IPS DF 6.9 (cell line): ENCODE measurements at places on chromosomes 1 and 21.
A peak's percentile ranks its signal among the peaks of the same experiment; 100 is the strongest.

GRCh38 chr1:202694314-202694713 is 15.9 kb downstream of the SYT2 start:
- no peak for DNase-seq
- H3K4me3 ChIP-seq, result no peak overlapping the region
- no peak overlapping the region for H3K27ac ChIP-seq
- H3K36me3 ChIP-seq, result no peaks in the 10 kb centered on the region

DNA sequence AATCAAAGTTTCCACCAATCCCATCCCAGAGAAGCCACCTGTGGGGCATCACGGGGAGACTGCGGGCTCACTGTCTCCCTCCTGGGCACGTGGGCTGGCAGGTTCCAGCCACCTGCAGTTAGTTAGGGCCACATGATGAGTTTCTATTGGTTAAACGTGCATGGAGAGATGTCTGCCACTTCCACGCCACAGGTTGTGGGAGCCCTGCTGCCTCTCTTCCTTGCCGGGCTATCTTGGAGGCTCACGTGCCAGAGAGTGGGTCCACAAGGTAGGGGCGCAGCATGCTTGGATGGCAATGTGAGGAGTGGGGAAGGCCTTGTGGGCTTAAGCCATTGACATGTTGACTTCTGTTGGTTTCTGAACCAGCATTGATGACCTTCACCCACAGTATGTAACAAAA is 3.5 kb downstream of the KRTAP10-7 start:
- H3K27me3 ChIP-seq, result no peaks in the 10 kb centered on the region
- H3K36me3 ChIP-seq, result no peaks in the 10 kb centered on the region
- H3K4me3 ChIP-seq, result no peak overlapping the region
- H3K4me1 ChIP-seq, result no peaks in the 10 kb centered on the region; the same call in 1 of the 2 replicates
- no peak overlapping the region for H3K27ac ChIP-seq

DNA sequence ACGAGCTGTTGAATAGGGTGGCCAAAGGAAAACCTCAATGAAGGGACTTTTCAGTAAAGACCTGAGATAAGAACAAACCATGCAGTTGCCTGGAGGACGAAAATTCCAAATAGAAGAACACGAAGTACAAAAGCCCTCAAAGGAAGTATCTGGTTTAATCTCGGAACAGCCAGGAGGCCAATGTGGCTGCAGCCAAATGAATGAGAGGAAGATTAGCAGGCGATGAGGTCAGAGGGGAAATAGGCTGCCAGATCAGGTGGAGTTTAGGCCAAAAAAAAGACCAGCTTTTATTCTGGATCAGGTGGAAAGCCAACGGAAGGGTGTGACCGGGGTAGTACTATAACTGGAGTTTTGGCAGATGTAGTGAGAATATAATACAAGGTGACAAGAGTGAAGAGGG is 43.7 kb downstream of the SRSF11 start:
- no peaks in the 10 kb centered on the region for H3K4me1 ChIP-seq
- no peaks in the 10 kb centered on the region for H3K27me3 ChIP-seq
- no peak overlapping the region for H3K4me3 ChIP-seq
- DNase-seq, result no peak

GRCh38 chr1:167800251-167800650 is 78.5 kb downstream of the MPZL1 start:
- peaks cover 4% of the 10 kb centered on the region for H3K4me1 ChIP-seq
- H3K36me3 ChIP-seq, result no peaks in the 10 kb centered on the region
- no peaks in the 10 kb centered on the region for H3K27me3 ChIP-seq
- DNase-seq, result no peak
- H3K4me3 ChIP-seq, result no peak overlapping the region

DNA sequence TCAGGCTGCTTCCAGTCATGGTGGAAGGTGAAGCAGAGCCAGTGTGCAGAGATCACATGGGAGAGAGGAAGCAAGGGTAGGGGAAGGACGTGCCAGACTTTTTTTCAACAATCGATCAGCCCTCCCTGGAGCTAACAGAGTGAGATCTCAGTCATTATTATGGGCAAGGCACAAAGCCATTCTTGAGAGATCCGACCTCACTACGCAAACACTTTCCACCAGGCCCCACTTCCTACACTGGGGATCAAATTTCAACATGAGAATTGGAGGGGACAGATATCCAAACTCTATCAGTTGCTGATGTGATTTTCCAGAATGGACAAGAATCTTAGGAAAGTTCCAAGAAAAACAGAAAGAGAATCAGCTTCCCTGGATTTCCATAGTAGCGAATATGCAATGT is 60.5 kb downstream of the BACE2 start:
- no peak overlapping the region for H3K4me3 ChIP-seq
- H3K4me1 ChIP-seq, result no peaks in the 10 kb centered on the region; the same call in none of the 2 replicates
- no peaks in the 10 kb centered on the region for H3K27me3 ChIP-seq
- no peak overlapping the region for H3K27ac ChIP-seq
- no peak for DNase-seq

- no peak overlapping the region for H3K27ac ChIP-seq
- H3K36me3 ChIP-seq, result no peaks in the 10 kb centered on the region
- H3K27me3 ChIP-seq, result no peaks in the 10 kb centered on the region
- H3K4me1 ChIP-seq, result peaks cover 7% of the 10 kb centered on the region
Measured at GRCh38 chr1:165845992-165846748, 18.8 kb downstream of the UCK2 start.

GRCh38 chr1:94925004-94925403 is 1.9 kb downstream of the CNN3 start:
- no peaks in the 10 kb centered on the region for H3K27me3 ChIP-seq
- no peak for DNase-seq
- no peak overlapping the region for H3K27ac ChIP-seq
- peaks cover 6% of the 10 kb centered on the region; the same call in 1 of the 2 replicates for H3K4me1 ChIP-seq
- peak overlapping the region; percentile 77; the same call in 1 of the 2 replicates for H3K4me3 ChIP-seq

GRCh38 chr1:52403566-52404115 is 582 bp downstream of the ORC1 start:
- H3K4me1 ChIP-seq, result no peaks in the 10 kb centered on the region
- DNase-seq, result peak; percentile 13
- H3K4me3 ChIP-seq, result peak overlapping the region; percentile 91
- peaks cover 9% of the 10 kb centered on the region; the same call in 1 of the 2 replicates for H3K36me3 ChIP-seq
- H3K27me3 ChIP-seq, result no peaks in the 10 kb centered on the region

DNA sequence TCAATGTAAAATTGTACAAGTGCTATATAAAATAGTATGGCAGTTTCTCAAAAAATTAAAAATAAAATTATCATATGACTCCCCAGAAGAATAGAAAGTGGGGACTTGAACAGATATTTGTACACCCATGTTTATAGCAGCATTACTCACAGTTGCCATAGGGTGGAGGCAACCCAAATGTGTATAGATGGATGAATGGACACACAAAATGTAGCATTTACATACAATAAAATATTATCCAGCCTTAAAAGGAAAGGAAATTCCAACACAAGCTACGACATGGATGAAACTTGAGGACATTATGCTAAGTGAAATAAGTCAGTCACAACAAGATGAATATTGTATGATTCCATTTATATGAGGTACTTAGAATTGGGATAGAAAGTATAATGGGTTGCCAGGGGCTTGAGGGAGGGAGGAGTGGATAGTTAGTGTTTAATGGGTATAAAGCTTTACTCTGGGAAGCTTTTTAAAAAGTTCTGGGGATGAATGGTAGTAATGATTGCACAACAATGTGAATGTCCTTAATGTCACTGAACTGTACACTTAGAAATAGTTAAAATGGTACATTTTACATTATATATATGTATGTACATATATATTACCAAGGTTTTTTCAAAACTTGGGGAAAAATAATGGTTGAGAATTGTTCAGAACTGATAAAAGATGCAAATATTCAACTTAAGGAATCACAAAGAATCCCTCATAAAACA is 53.0 kb upstream of the ADORA3 start:
- H3K27me3 ChIP-seq, result no peaks in the 10 kb centered on the region
- H3K4me3 ChIP-seq, result no peak overlapping the region
- DNase-seq, result no peak
- H3K27ac ChIP-seq, result no peak overlapping the region

DNA sequence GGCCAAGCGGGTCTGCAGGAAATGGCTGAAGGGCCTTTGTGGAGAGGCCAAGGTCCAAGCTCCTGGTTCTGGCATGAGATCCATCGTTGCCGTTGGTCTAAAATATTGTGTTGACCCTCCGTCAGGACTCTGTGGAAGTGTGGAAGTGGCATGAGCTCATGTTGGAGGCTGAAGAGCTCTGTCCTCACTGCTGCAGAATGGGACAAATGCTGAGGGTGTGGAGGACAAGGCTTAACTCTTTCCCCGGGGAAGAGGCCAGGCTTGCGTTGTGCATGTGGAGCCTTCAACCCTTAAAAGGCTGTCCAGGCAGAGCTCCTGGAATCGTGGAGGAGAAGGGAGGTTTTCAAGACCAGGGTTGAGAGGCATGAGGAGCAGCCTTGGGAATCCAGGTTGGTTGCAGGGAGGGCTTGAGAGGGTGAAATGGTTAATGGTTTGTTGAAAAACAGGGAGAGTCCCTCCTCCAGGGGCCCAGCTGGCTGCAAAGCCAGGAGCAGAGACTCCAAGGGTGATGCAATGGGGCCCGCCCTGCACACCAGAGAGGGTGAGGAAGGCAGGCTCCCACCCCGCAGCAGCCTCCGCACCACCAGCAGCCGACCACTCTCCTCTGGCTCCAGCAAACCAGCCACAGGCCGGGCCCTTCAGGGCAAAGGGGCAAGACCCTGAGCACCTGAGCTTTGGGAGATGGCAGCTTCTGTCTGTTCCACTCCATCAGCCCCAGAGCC is 6.7 kb upstream of the AHCYL1 start:
- H3K27me3 ChIP-seq, result no peaks in the 10 kb centered on the region
- no peaks in the 10 kb centered on the region for H3K4me1 ChIP-seq
- no peaks in the 10 kb centered on the region for H3K36me3 ChIP-seq
- DNase-seq, result no peak
- no peak overlapping the region for H3K27ac ChIP-seq
- no peak overlapping the region for H3K4me3 ChIP-seq

DNA sequence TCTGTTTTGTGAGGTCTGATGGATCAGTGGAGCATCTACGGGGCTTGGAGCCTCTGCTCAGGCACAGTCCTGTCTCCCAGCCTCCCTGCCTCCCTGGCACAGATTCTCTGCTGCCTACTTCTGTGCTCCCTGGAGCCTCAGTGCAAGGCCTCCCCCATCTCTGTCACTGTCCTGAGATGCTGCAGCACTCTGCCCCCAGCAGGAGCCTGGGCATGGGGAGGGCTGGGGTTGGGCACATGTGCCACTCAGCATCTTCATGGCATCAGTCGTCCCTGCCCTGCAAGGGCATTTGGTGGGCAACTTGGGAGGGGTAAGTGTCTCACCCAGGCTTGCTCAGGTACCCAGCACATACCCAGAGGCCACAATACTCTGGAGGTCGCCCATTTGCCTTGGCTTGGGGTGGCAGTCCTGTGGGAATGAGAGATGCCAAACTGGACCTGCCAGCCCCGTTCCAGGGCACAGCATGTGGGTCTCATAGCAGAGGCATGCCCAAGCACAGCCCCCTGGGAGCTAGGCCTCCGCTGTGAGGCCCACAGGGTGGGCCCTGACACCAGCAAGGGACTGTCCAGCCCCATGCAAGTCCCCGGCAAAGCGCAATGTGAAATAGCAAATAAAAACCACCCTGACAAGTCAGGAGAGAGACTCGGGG is 28.7 kb downstream of the PADI3 start:
- DNase-seq, result no peak
- no peaks in the 10 kb centered on the region for H3K36me3 ChIP-seq
- H3K27me3 ChIP-seq, result no peaks in the 10 kb centered on the region
- no peaks in the 10 kb centered on the region for H3K4me1 ChIP-seq
- no peak overlapping the region for H3K4me3 ChIP-seq

- H3K27me3 ChIP-seq, result no peaks in the 10 kb centered on the region
- H3K27ac ChIP-seq, result no peak overlapping the region
- no peak for DNase-seq
- no peaks in the 10 kb centered on the region for H3K36me3 ChIP-seq
Measured at GRCh38 chr1:57520743-57521515, 97.1 kb upstream of the DAB1 start.

GRCh38 chr1:40633931-40634376 is 31.5 kb downstream of the RIMS3 start:
- no peak overlapping the region for H3K4me3 ChIP-seq
- H3K4me1 ChIP-seq, result no peaks in the 10 kb centered on the region
- H3K27me3 ChIP-seq, result no peaks in the 10 kb centered on the region
- no peaks in the 10 kb centered on the region for H3K36me3 ChIP-seq

DNA sequence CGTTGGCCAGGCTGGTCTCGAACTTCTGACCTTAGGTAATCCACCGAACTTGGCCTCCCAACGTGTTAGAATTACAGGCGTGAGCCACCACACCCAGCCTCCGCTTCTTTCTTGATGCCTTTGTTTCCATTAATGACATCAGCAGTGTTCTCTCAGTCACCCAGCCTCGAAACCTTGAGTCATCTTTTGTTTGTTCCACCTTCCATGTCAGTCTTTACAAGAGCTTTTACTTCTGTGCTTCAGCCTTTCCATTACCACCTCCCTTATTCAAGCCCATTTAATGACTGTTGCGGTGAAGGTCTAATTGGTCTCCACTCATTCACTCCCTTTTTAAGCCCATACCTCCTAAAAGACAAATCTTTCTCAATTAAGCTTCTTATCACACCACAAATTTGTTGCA is 146.6 kb upstream of the ADGRL2 start:
- H3K4me3 ChIP-seq, result no peak overlapping the region
- no peak for DNase-seq
- H3K27ac ChIP-seq, result no peak overlapping the region
- 0 out of 2 replicates have a peak, but pooled peaks cover 2% of the 10 kb centered on the region for H3K4me1 ChIP-seq
- no peaks in the 10 kb centered on the region for H3K27me3 ChIP-seq
- no peaks in the 10 kb centered on the region for H3K36me3 ChIP-seq

GRCh38 chr1:234869182-234870019 is 259.2 kb downstream of the TOMM20 start:
- H3K4me3 ChIP-seq, result no peak overlapping the region
- H3K4me1 ChIP-seq, result no peaks in the 10 kb centered on the region
- DNase-seq, result no peak
- H3K27me3 ChIP-seq, result no peaks in the 10 kb centered on the region
- no peak overlapping the region for H3K27ac ChIP-seq

DNA sequence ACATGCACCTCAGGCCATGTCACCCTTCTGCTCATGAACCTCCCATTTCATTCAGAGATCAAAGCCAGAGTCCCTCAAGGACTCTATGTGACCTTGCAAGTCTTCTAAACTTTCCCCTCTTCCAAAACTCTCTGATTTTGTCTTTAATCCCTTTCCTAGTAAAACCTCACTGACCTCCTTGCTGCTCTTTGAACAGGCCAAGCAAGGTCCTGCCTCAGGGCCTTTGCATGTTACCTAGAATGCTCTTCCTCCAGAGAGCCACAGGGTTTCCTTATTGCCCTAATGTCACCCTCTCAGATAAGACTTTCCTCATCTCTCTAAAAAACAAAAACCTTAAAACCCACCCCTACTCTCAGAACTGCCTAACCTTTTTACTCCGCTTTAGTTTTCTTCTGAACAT is 26.6 kb downstream of the IL23R start:
- no peak for DNase-seq
- no peaks in the 10 kb centered on the region for H3K36me3 ChIP-seq
- no peak overlapping the region for H3K27ac ChIP-seq

- DNase-seq, result no peak
- peaks cover 2% of the 10 kb centered on the region for H3K4me1 ChIP-seq
- H3K27me3 ChIP-seq, result no peaks in the 10 kb centered on the region
- H3K27ac ChIP-seq, result no peak overlapping the region
- no peaks in the 10 kb centered on the region for H3K36me3 ChIP-seq
Measured at GRCh38 chr1:208787219-208787618, 543.0 kb upstream of the PLXNA2 start.

- no peaks in the 10 kb centered on the region for H3K27me3 ChIP-seq
- H3K4me3 ChIP-seq, result no peak overlapping the region
- H3K27ac ChIP-seq, result no peak overlapping the region
- no peaks in the 10 kb centered on the region for H3K4me1 ChIP-seq
- no peaks in the 10 kb centered on the region for H3K36me3 ChIP-seq
- no peak for DNase-seq
Measured at GRCh38 chr1:30650038-30650967, 73.1 kb downstream of the MATN1 start.
